ENCODE measurements at places on chromosomes 6 and 20. TPM values are rescaled to one million over a fixed set of nuclear protein-coding genes. Genes with fewer than 3 reads are reported as not detected.

GRCh38 chr20:5270603-5271002, 46.2 kb downstream of the PROKR2 start:
- no peak overlapping the region for H3K4me3 ChIP-seq
- H3K27me3 ChIP-seq: no peaks in the 10 kb centered on the region
- H3K36me3 ChIP-seq: no peaks in the 10 kb centered on the region
- DNase-seq: no peak
- no peaks in the 10 kb centered on the region for H3K4me1 ChIP-seq
- no peak overlapping the region for H3K27ac ChIP-seq

DNA sequence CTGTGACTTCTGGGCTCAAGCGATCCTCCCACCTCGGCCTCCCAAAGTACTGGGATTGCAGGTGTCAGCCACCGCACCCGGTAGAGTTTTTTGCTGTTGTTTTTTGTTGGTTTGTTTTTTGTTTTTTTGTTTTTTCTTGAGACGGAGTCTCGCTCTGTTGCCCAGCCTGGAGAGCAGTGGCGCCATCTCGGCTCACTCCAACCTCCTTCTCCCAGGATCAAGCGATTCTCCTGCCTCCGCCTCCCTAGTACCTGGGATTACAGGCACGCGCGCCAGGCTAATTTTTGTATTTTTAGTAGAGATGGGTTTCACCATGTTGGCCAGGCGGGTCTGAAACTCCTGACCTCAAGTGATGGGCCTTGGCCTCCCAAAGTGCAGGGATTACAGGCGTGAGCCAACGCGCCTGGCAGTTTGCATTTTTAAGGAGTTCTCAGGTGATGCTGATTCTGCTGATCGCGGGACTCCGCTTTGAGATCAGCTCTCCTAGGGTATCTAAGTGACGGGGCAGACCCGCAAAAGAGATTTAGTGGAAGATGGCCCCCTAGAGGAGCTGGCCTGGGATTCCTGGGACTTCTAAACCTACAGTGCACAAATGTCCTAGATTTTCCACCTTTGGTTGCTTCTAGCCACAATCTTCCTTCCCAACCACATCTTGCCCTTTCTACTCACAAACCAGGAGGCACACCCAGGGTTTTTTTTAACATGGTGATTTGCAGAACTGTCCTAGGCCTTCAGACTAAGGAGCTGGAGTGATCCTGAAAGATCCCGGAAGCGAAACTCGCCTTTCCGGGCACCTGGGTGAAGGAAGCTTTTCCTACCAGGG, 45.2 kb downstream of the DPPA5 start:
- no peaks in the 10 kb centered on the region for H3K27me3 ChIP-seq
- DNase-seq: no peak
- H3K4me3 ChIP-seq: peak overlapping the region; percentile 92
- peaks cover 7% of the 10 kb centered on the region for H3K4me1 ChIP-seq
- H3K36me3 ChIP-seq: no peaks in the 10 kb centered on the region

- DNase-seq: no peak
- H3K36me3 ChIP-seq: no peaks in the 10 kb centered on the region
- H3K4me1 ChIP-seq: no peaks in the 10 kb centered on the region
- H3K4me3 ChIP-seq: no peak overlapping the region
- H3K27ac ChIP-seq: no peak overlapping the region
These were observed 451.7 kb downstream of the QKI start for GRCh38 chr6:163866192-163866591.

DNA sequence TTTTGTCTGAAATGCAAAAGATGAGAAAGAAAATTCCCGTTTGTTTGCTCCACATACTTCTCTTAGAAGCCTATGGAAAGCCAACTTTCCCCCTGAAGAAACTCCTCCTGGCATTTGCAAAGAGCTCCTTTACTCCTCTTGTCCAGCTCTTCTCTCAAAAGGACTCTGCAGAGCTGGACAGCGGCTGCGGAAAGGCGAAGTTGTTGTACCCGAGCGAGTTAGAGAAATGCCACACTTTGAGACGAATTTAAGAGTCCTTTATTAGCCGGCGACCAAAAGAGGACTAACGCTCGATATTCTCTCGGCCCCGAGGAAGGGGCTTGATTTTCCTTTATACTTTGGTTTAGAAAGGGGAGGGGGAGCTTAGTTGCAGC, 157.8 kb downstream of the TRIM27 start:
- no peaks in the 10 kb centered on the region for H3K36me3 ChIP-seq
- H3K4me1 ChIP-seq: no peaks in the 10 kb centered on the region
- H3K27ac ChIP-seq: no peak overlapping the region

DNA sequence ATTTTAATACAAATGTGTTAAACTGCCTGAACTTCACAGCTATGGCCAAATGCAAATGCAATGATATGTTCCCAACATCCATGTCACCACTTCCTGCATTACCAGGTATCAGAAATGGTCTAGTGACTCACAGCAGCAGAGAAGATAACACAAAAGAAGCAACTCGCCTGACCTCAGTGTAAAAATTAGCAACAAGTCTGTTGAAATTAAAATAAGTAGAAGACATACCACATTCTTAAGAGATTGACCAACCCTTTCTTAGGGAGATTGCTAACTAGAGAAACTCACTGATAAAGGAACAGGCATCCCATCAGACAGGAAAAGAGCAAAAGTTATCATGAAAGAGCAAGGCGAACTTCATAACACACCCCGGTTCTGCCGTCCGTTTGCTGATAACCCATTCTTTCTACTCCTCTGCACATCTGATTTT, 45.1 kb downstream of the RNASET2 start:
- no peak overlapping the region for H3K27ac ChIP-seq
- no peak overlapping the region for H3K4me3 ChIP-seq
- H3K36me3 ChIP-seq: no peaks in the 10 kb centered on the region
- no peaks in the 10 kb centered on the region for H3K4me1 ChIP-seq
- H3K27me3 ChIP-seq: no peaks in the 10 kb centered on the region

DNA sequence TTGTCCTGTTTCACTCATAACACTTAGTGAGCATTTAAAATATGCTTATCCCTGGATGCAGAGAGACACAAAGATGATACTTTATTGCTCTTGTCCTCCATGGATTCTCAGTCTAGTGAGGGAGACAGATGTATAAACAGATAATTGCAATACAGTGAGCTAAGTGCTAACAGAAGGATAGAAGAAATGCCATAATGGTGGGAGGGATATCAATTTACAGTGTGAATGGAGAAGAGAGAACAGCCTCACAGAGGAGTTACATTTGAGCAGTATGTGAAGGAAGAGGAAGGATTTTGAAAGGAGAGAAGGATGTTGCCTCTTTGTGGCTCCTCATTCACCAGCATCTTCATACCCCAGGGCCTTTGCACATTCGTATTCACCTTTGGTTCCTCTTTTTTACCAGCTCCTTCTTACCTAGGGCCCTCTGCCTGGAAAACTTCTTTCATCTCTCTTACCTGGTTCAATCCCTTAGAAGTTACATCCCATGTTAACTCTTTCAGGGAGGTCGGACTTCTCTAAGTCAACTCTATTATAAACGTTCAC, 341.7 kb downstream of the PRL start:
- peaks cover 39% of the 10 kb centered on the region for H3K4me1 ChIP-seq
- no peak for DNase-seq
- H3K27me3 ChIP-seq: no peaks in the 10 kb centered on the region

DNA sequence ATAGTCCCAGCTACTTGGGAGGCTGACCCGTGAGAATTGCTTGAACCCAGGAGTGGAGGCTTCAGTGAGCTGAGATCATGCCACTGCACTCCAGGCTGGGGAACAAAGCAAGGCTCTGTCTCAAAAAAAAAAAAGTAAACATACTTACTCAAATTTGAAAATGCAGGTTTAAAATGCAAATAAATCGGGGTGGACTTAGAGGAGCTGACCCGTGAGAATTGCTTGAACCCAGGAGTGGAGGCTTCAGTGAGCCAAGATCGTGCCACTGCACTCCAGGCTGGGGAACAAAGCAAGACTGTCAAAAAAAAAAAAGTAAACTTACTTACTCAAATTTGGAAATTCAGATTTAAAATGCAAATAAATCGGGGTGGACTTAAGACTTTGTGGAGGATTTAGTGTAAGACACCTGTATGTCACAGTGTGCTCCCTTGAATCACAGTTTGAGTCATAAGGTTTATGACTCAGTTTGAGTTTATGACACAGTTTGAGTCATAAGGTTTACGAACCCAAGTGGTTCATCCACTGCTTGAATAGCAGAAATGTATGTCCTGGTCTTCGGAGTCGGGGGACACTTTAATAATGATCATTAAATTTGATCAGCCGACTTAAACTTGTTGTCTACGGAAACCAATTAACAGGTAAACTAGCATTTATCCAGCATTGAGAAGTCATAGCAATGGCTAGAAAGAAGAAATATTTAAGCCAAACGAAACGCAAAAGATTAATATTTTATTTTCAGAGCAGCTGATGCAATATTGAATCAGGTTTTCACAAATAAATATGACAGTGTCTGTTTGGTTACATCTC, 6.8 kb upstream of the MRPS10 start:
- DNase-seq: no peak
- H3K27me3 ChIP-seq: no peaks in the 10 kb centered on the region
- no peak overlapping the region for H3K27ac ChIP-seq
- peaks cover 4% of the 10 kb centered on the region for H3K36me3 ChIP-seq

The MRAP2 gene
- 67.5 TPM for total RNA-seq

The HDGFL1 gene
- total RNA-seq: not detected

The HAO1 gene
- not detected for total RNA-seq

The ALDH5A1 gene
- total RNA-seq: 6.2 TPM

The SRSF12 gene
- 1.3 TPM for total RNA-seq

The PAQR8 gene
- 4.1 TPM for total RNA-seq

The HLA-DQB1 gene
- 2.0 TPM for total RNA-seq

Data from thoracic aorta (tissue), 2 donors.